AG09319 (cell line): ENCODE measurements at places on chromosomes 5 and 9.

DNA sequence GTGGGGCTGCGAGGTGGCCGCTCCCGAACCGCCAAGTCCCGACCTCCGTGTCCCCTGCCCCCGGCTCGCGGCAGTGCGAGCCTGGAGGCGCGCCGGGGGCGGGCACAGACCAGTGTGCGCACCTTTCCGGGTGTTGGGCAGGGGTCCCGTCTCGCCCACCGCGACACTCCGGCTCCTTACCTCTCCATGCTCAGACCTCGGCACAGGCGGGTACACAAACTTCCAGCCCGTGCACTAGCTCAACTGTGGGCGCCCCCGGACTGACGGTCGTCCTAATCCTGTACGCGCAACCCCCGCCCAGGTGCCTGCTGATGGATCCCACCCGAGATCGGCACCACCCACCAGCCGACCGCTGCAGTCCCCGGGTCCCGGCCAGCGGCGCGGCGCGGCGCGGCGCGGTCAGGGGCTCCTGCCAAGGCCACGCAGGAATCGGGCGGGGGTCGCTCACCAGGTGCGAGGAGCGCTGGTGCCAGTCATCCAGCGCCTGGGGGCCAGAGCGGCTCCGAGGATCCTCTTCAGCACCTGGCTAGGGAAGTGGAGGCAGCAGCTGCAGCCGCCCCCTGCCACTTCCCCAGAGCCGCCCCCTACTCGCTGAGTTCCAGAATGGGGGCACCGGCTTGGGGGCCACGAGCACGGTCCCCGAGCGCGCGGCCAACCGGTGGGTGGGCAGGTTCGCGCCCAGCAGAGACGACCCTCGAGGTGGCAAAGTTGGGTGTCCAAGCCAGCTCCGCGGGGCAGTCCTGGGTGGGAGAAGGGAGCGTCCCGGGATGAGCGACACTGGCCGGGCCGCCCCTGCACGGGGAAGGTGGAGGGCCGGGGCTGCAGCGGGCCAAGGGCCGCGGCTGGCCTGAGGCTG is 511 bp downstream of the SEMA5A start:
- no peak for DNase-seq

- no peak for DNase-seq
Observed at GRCh38 chr5:139147483-139148087, 50.6 kb downstream of the SIL1 start.

GRCh38 chr9:71819115-71819739 is 50.9 kb upstream of the CEMIP2 start:
- DNase-seq = no peak

GRCh38 chr9:137828527-137829259 is 48.9 kb upstream of the CACNA1B start:
- DNase-seq = no peak

DNA sequence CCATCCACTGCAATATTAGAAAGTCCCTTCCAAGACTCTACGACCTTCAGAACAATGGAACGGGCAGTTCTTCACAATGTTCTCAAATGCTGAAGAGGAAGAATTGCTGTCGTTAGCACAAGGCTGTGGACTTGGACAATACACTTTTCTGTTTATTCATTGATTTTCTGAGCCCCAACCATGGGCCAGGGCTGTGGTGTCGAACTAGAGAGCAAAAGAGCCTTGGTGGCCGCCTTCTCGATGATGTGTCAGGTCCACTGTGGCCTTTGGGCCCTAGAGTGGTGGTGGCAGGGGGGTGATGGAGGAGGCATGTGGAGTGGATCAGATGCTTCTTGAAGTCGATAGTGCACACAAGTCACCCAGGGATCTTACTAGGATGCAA is 18.5 kb upstream of the KIF12 start:
- no peak for DNase-seq

DNA sequence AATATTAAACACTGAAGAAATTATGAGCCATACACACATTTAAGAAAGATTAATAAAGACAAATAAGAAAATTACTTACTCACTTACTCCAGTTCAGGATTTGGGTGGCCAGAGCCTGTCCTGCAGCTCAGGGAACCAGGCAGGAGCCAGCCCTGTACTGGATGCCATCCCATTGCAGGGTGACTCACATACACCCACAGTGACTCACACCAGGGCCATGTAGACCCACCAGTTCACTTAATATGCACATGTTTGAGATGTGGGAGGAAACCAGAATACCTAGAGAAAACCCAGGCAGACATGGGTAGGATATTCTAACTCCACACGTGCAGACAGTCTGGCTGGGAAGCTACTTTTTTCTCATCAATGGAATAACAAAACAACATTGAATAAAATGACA is 49.6 kb upstream of the ADRB2 start:
- DNase-seq = peak; percentile 23

- no peak for DNase-seq
Observed at GRCh38 chr5:153617190-153617589, 126.7 kb downstream of the GRIA1 start.

GRCh38 chr9:101578378-101578777 is 16.4 kb downstream of the PPP3R2 start:
- no peak for DNase-seq

DNA sequence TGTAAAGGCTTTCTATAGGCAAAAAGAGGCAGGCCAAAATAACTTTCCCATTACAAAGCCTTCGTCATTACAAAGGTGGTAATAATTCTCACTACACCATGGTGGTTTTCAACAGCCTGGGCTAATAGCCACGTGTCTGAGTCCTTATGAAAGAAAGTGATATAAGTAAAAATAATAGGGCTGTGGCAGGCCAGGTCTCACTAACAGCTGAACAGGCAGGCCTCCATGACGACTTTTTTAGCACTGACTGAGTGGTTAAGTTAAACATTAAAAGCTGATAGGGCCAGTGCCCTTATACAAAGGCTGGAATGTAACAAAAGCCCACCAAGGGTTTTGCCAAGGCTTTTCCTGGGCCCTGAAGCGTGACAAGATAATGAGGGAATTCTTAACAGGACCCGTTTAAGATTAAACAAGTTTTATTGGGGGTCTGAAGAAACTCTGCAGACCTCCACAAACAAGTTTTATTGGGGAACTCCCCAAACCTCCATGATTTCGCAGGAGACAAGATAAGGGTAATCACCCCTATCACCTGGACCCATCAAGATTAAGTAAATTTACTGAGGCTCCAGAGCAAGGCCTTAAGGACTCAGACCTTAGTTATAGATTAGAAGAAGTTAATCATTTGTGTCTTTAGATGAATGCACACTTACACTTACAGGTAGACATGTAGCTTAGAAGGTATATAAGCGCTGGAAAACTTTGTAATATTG is 412.9 kb downstream of the CHSY3 start:
- no peak for DNase-seq

DNA sequence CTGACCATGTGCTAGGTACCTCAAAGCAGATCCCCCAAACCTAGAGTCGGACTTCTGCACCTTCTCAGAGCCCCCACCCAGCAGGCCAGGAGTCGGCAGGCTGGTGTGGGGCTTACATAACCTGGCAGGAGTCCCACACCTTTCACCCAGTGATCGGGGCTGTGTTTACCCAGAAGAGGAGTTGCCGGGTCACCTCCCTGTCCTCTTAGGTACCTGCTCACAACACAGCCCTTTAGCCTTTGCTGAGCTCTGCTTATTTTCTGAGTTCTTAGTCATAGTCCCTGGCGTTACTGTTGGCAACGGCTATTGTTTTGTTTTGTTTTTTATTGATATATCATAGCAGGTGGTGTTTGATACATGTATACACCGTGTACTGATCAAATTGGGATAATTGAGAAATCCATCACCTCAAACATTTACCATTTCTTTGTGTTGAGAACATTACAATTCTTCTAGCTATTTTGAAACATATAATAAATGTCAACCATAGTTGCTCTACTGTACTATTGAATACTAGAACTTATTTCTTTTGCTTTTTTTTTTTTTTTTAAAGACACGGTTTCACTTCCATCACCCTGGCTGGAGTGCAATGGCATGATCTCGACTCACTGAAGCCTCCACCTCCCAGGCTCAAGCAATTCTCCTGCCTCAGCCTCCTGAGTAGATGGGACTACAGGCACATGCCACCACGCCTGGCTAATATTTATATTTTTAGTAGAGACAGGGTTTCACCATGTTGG is 10.4 kb upstream of the EEIG1 start:
- no peak for DNase-seq

DNA sequence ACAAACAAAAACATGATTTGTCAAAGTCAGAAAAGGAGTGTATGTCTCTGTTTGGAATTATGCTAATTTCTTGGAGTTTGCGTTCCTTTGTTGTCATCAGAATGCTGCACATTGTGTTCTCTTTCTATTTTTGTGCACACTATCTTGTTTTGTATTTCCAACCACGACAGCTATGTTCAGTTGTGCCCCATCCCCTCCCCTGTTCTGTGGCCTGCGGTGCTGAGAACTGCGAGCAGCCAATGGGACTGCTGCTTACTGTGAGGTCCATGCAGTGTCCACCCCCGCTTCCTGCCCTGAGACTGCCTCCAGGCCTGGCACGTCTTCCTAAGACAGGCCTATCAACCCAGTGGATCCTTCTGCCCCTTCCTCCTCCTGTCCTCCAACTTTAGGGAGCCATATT is 76.8 kb downstream of the PALM2AKAP2 start:
- no peak for DNase-seq

GRCh38 chr9:70563431-70564204 is 149.2 kb upstream of the KLF9 start:
- peak; percentile 95 for DNase-seq

DNA sequence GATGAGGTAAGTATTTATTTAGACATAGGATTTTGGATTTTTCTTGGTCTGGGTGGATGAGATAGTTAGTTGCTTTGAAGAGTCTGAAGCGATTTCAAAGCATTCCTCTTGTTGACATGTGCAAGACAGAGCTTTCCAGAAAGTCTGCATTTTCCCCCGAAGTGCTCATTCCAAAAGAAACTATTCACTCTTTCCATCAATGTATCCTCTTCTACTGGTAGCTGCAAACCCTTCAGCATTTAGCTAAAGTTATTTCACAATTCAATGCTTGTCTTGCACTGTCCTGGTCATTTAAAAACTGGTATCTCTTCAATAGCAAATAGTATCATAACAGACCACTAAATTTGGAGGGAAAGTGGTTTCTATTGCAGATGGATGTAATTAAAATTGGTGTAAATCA is 13.0 kb downstream of the NREP start:
- DNase-seq = no peak

DNA sequence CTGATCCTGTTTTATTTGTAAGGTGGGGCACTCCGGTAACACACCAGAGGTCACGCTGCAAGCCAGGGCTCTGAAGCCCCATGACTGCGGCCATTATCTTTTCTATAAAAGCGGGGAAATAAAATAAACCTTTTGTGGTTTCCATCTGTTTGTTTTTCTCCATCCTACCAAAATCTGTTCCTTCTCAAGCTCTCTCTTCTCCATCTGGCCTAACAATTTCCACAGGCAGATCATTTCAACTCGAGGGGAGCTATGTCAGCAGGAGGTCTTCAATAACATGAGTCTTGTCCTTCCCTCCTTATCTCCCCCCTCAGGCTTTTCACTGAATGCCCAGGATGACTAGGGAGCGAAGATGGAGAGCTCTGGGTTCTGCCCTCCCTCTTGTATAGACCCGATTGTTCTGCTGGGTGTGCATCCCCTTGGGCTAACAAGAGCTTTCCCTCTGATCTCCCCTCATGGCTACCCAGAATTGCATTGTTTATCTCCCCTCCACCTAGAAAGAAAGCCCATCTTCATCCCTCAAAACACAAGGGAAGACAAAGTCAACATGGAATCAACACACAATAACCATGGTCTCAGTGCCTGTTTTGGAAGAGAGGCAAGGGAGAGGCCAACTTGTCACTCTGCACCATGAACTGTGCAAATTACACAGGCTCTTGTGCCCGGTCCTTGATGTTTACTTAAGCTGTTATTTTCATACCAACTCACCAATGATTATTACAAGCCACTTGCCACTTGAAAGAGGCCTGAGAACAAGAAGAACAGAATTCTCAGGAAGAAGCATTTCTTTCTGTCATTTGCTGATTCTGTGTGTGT is 187.8 kb downstream of the FANCC start:
- DNase-seq = no peak

DNA sequence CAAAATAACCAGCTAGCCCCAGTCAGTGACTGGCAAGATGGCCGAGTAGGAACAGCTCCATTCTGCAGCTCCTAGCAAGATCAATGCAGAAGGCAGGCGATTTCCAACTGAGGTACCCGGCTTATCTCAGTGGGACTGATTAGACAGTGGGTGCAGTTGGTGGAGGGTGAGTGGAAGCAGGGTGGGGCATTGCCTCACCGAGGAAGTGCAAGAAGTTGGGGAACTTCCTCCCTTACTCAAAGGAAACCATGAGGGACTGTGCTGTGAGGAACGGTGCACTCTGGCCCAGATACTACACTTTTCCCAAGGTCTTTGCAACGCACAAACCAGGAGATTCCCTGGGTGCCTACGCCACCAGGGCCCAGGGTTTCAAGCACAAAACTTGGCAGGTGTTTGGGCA is 9.6 kb upstream of the BTNL8 start:
- DNase-seq = no peak

DNA sequence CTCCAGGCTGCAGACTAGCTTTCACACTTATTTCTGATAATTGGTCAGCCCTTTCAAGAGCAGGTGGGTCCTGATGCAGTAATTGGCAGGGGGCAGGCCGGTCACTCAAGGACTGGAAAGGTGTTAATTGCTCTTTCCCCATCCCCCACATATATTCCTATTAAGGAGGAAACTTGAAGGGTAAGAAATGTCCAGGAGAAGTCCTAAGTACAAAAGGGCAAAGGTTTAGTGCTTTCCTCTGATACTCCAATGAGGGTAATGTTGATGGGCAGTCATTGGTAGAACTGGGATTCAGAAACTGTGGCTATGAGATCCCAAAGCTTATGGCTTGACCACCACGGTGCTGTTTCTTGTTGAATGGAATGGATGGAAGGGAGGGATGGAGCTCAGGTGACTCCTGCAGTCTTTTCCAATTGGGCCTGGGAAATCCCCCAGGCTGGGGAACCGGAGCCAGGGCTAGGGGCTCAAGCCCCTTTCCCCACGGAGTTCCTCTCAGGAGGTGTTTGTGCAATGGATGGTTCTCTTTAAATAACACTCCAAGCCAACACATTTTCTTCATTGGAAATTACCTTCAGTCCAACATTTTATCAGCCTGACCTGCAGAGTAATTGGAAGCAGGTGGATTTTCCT is 103.2 kb upstream of the ALDH1B1 start:
- no peak for DNase-seq

DNA sequence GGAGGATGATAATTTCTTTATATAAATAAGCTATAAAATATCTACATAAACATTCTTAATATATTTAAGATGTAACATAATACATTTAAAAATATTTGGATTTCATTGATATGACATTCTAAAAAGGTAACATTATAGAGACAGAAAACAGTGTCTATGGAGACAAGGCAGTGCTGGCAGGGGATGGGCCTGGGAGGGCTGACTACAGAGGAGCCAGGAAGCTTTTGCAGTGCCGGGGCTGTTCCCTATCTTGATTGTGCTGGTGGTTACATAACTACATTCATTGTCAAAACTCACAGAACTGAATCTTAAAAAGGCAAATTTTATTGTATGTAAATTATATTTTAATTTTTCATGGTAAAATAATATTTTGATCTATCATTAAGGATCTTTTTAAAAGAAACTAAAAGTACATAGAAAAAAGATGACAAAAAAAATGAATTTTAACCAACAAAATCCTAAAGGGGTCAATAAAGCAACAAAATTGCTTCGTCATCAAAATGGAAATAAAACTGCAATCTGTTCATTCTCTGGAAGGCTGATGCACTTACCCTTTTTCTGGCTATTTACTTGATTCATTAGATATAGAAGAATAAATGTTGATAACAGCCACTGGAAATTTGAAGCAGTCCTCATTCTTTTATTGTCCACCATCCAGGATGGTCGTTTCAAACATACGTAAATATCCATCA is 26.3 kb downstream of the LIFR start:
- DNase-seq = no peak

GRCh38 chr9:122367065-122367464 is 3.8 kb upstream of the PTGS1 start:
- DNase-seq = no peak
